Smooth muscle cell of bladder (primary cell): ENCODE measurements at places on chromosomes 7 and 10. TPM values are rescaled to one million over a fixed set of nuclear protein-coding genes. Genes with fewer than 3 reads are reported as not detected.

The PRKAR2B gene
- 26.3 and 65.3 TPM in 2 replicates for total RNA-seq

The HOXA11 gene
- 8.5 and 9.6 TPM in 2 replicates for total RNA-seq

The OLAH gene
- under 0.01 and 0.09 TPM in 2 replicates for total RNA-seq

The OR6V1 gene
- total RNA-seq, result not detected in 2 replicates

The CNTNAP2 gene
- 0.09 TPM in 1 of 2 replicates, not detected in the other for total RNA-seq
